ENCODE measurements at places on chromosomes 3 and 15.

DNA sequence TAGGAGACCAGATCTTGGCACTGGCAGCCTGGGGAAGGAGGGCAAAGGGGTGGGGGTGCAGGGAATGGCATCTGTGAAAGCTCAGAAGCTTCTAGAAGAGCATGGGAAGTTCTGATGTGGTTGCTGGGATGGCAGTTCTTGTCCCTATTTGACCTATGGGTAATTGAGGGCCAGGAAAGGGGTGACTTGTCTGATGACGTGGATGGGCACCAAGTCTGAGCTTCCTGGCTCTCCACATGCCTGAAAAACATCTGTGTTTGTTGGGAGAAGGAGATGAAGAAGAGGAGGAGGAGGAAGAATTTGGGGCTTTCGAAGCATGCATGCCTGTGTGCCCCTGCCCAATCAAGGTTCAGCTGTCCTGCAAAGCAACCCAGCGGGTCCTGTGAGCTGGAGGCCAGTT, 158.8 kb downstream of the SMAD6 start:
- peaks cover 14% of the 10 kb centered on the region for H3K4me1 ChIP-seq
- H3K36me3 ChIP-seq = no peaks in the 10 kb centered on the region
- H3K27ac ChIP-seq = no peak overlapping the region
- no peak for DNase-seq
- no peaks in the 10 kb centered on the region for H3K27me3 ChIP-seq

DNA sequence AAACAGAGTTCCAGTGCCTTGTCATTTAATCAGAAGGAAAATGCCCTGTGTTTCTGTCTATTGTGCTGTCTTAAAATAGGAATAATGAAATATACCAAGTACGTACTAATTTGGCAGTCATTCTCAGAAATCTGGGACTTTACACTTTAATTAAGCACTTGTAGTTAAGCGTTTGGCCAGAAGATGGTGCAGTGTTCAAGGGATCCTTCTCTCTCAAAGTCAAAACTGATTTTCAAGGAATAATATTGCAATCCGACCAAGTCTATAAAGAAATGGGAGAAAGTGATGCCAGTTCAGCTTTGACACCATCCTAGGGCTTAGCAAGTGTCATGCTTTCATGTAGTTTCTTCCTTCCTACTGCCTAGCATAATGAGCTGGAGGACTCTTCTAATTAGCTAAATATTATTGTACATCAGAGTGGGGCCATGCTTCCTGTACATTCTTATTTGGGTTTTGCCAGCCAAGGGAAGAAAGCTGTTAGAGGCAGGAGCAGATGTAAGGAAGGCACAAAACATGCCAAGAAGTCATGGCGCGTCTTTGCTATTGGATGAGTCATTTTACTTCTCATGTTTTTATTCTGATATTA, 64.8 kb downstream of the SAMMSON start:
- no peaks in the 10 kb centered on the region for H3K36me3 ChIP-seq
- H3K27ac ChIP-seq = no peak overlapping the region
- no peak for DNase-seq
- no peaks in the 10 kb centered on the region for H3K4me1 ChIP-seq

DNA sequence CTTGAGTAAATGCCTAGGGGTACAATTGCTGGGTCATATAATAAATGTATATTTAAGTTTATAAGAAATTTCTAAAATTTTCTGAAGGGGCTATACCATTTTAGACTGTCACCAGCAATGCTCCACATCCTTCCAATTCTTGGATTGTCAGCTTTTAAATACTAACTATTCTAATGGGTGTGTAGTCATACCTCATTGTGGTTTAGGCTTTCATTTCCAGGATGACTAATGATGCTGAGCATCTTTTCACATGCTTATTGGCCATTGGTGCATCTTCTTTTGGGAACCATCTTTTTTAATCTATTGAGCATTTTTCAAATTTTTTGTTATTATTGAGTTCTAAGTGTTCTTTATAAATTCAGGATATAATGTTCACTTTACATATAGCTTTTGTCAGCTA, 52.5 kb upstream of the CORO2B start:
- H3K4me1 ChIP-seq = no peaks in the 10 kb centered on the region
- H3K4me3 ChIP-seq = no peak overlapping the region
- no peaks in the 10 kb centered on the region for H3K36me3 ChIP-seq
- no peaks in the 10 kb centered on the region for H3K27me3 ChIP-seq
- no peak overlapping the region for H3K27ac ChIP-seq

DNA sequence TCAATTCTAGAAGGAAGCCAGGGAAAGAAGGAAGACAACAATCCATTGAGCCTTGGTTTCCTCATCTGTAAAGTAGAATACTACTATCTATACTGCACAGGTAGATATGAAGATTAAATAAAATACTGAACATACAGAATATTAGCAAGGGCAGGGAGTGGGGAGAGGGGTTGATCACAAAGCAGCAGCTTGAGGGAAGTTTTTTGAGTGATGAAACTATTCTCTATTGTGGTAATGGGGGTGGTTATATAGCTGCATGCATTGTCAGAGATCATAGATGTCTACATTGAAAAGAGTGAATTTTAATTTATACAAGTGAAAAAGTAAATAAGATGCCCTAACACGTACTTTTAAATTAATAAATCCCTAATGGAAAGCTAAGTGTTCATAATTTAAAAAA, 242.6 kb upstream of the LRTM1 start:
- H3K4me1 ChIP-seq = no peaks in the 10 kb centered on the region
- H3K27me3 ChIP-seq = no peaks in the 10 kb centered on the region
- no peaks in the 10 kb centered on the region for H3K36me3 ChIP-seq

GRCh38 chr15:60580073-60580472, 101.1 kb upstream of the ICE2 start:
- H3K36me3 ChIP-seq = no peaks in the 10 kb centered on the region
- no peaks in the 10 kb centered on the region for H3K4me1 ChIP-seq
- H3K27ac ChIP-seq = no peak overlapping the region
- DNase-seq = no peak
- no peaks in the 10 kb centered on the region for H3K27me3 ChIP-seq
- H3K4me3 ChIP-seq = no peak overlapping the region

GRCh38 chr3:55061720-55062034, 133.8 kb upstream of the LRTM1 start:
- H3K27me3 ChIP-seq = no peaks in the 10 kb centered on the region
- H3K36me3 ChIP-seq = peaks cover 52% of the 10 kb centered on the region
- no peaks in the 10 kb centered on the region for H3K4me1 ChIP-seq
- DNase-seq = no peak
- H3K4me3 ChIP-seq = no peak overlapping the region

GRCh38 chr3:172782235-172782634, 31.7 kb downstream of the ECT2 start:
- no peaks in the 10 kb centered on the region for H3K4me1 ChIP-seq
- no peaks in the 10 kb centered on the region for H3K27me3 ChIP-seq
- H3K4me3 ChIP-seq = no peak overlapping the region
- H3K36me3 ChIP-seq = peaks cover 80% of the 10 kb centered on the region
- no peak overlapping the region for H3K27ac ChIP-seq

- no peaks in the 10 kb centered on the region for H3K27me3 ChIP-seq
- no peak overlapping the region for H3K4me3 ChIP-seq
- DNase-seq = no peak
- no peaks in the 10 kb centered on the region for H3K36me3 ChIP-seq
- H3K4me1 ChIP-seq = no peaks in the 10 kb centered on the region
- no peak overlapping the region for H3K27ac ChIP-seq
These were observed 176.9 kb upstream of the SOX2 start for GRCh38 chr3:181534781-181535221.

DNA sequence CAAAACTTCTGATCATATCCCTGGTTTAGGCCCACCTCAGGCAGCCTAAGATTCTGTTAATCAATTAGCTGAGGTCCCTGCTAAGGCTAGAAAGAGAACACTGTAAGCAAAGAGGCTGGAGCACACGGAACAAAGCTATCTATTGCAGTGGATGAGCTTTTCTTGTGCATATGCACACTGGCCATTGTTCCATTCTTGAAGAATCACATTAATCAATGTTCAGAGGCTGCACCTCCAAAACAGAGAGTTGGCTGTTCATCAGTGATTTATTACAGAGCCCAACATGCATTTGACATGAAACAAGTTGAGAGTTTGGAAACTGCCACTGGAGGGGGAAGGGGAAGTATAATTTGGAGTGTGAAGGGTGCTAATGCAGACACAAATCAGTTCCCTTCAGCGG, 873.0 kb downstream of the ROBO1 start:
- no peak for DNase-seq
- no peaks in the 10 kb centered on the region for H3K4me1 ChIP-seq
- no peaks in the 10 kb centered on the region for H3K27me3 ChIP-seq

GRCh38 chr3:99249627-99250026, 348.1 kb upstream of the DCBLD2 start:
- no peaks in the 10 kb centered on the region for H3K27me3 ChIP-seq
- no peaks in the 10 kb centered on the region for H3K36me3 ChIP-seq
- DNase-seq = no peak
- no peak overlapping the region for H3K27ac ChIP-seq
- H3K4me3 ChIP-seq = no peak overlapping the region
- no peaks in the 10 kb centered on the region for H3K4me1 ChIP-seq

- no peak overlapping the region for H3K4me3 ChIP-seq
- H3K36me3 ChIP-seq = no peaks in the 10 kb centered on the region
These were observed 4.5 kb downstream of the LRRC31 start for GRCh38 chr3:169865176-169865767.

DNA sequence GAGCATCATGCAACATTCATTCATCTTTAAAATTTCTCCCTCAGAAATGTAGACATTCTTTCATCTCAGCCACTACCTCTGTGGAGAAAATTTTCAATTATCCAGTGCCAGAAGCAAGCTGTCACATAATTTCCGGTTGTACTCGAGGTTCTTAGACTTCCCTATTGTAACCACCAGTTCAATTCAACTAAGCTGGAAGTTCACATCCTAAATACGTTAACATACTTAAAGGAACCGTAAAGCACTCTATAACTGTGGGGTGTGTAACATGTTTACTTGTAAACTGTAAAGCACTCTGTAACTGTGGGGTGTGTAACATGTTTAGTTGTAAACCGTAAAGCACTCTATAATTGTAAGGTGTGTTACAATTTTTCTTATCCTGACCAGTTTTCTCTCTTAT, 150.3 kb downstream of the PLCL2 start:
- no peak overlapping the region for H3K27ac ChIP-seq
- H3K4me1 ChIP-seq = peaks cover 29% of the 10 kb centered on the region
- H3K36me3 ChIP-seq = no peaks in the 10 kb centered on the region
- H3K4me3 ChIP-seq = no peak overlapping the region
- H3K27me3 ChIP-seq = no peaks in the 10 kb centered on the region

DNA sequence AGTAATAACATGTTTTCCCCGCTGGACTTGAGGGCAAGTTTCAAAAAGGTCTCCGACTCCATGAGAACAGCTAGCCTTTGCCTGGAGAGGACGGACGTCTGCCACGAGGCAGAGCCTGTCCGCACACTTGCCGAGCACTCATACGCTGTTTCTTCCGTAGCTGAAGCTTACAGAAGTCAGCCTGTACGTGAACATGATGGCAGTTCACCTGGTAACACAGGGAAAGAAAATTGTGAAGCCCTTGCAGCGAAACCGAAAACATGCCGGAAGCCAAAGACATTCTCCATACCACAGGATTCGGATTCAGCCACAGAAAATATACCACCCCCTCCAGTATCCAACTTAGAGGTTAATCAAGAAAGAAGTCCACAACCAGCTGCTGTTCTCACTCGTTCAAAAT, 43.9 kb upstream of the RASA2 start:
- no peak overlapping the region for H3K4me3 ChIP-seq
- H3K36me3 ChIP-seq = peaks cover 28% of the 10 kb centered on the region
- no peak overlapping the region for H3K27ac ChIP-seq
- H3K27me3 ChIP-seq = no peaks in the 10 kb centered on the region

GRCh38 chr15:64894395-64895056, 17.2 kb upstream of the ANKDD1A start:
- no peaks in the 10 kb centered on the region for H3K27me3 ChIP-seq
- H3K27ac ChIP-seq = peak overlapping the region; percentile 99
- H3K4me3 ChIP-seq = peak overlapping the region; percentile 15
- DNase-seq = no peak

- H3K27ac ChIP-seq = no peak overlapping the region
- no peak overlapping the region for H3K4me3 ChIP-seq
- H3K36me3 ChIP-seq = no peaks in the 10 kb centered on the region
- H3K4me1 ChIP-seq = no peaks in the 10 kb centered on the region
These were observed 7.7 kb upstream of the FBN1 start for GRCh38 chr15:48653216-48653615.

DNA sequence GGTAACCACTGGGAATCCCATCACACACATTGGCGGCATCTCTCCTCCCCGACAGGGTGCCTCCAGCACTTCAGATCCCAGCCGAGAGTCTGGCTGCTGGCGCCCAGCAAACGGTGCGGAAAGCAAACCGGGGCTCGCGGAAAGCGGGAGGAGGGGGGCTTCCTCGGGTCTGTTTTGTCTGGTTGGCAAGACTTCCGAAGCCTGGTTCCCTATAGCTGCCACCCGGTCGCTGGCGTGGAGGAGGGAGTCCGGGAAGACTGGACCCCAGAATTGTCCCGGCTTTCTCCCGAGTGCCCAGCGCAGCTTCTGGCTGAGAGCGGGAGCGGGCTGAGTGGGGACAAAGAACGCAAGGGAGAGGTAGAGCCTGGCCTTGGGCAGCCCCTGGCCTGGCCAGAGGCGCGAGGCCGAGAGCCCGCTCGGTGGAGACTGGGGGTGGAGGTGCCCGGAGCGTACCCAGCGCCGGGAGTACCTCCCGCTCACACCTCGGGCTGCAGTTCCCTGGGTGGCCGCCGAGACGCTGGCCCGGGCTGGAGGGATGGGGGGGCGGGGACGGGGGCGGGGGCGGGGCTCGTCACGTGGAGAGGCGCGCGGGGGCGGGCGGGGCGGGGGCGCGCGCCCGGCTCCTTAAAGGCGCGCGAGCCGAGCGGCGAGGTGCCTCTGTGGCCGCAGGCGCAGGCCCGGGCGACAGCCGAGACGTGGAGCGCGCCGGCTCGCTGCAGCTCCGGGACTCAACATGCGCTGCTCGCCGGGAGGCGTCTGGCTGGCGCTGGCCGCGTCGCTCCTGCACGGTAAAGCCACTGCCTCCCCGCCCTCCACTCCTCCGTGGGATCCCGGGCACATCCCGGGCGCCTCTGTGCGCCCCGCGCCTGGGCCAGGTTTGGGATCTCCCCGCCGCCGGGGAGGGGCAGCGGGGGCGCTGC, at the start of gene CHRNA7:
Gene CHRNA7, plus strand, starts transcription at position 654 of the 920 bp plus-strand sequence. Its CDS starts 80 bp downstream, at position 734.
- no peaks in the 10 kb centered on the region for H3K36me3 ChIP-seq
- H3K4me1 ChIP-seq = peaks cover 15% of the 10 kb centered on the region

DNA sequence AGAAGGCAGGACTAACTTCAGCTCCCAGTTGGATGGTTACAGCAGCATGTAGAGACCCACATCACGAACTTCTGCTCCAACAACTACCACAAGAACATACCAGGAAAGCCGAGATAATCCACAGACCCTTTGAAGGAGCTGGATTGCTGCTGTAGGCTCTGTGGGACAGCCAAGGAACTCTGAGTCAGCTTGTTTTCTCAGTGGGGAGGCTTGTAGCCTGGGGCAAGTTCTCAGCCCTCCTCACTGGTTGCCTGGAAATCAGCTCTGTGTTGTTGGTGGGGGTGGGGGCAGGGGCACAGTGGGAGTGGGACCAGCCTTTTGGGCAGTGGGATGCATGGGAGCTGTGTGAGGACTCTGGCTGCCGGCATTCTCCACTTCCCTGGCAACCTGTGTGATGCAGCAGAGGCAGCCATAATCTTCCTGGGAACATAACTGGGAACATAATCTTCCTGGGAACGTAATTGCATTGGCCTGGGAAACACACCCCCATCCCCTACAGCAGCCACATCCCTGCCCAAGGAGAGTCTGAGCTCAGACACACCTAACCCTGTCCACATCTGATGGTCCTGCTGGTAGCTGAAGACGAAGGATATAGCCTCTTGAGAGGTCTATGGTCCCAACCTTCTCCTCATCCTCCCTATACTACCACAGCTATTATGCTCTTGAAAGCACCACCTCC, 153.1 kb downstream of the PEAK1 start:
- H3K4me3 ChIP-seq = no peak overlapping the region
- no peak overlapping the region for H3K27ac ChIP-seq
- no peak for DNase-seq

- peak; percentile 14 for DNase-seq
- no peaks in the 10 kb centered on the region for H3K27me3 ChIP-seq
- H3K36me3 ChIP-seq = peaks cover 23% of the 10 kb centered on the region
- H3K4me3 ChIP-seq = no peak overlapping the region
- H3K4me1 ChIP-seq = no peaks in the 10 kb centered on the region
- H3K27ac ChIP-seq = no peak overlapping the region
These were observed 94.0 kb upstream of the MEX3B start for GRCh38 chr15:82139823-82140268.

Measured in CD14-positive monocyte (primary cell).